Astrocyte of the cerebellum (primary cell): ENCODE measurements at places on chromosomes 6 and 20.

GRCh38 chr6:52904562-52905279, 4.8 kb downstream of the GSTA3 start:
- DNase-seq = no peak

DNA sequence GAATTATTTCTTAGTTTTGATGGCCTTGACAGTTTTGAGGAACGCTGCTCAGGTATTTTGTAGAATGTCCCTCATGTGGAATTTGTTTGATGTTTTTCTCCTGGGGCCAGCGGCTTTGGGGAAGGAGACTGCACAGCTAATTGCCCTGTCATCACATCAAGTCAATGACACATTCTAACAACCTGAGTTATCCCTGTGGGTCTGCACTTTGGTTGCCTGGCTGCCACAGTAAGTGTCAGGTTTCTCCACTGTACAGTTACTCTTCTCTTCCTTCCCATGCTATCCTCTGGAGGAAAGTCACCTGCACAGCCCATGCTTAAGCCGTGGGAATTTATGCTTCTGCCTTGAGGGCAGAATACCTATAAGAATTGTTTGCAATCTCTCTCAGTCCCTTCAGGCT, 1.4 kb upstream of the TREML4 start:
- DNase-seq = no peak

DNA sequence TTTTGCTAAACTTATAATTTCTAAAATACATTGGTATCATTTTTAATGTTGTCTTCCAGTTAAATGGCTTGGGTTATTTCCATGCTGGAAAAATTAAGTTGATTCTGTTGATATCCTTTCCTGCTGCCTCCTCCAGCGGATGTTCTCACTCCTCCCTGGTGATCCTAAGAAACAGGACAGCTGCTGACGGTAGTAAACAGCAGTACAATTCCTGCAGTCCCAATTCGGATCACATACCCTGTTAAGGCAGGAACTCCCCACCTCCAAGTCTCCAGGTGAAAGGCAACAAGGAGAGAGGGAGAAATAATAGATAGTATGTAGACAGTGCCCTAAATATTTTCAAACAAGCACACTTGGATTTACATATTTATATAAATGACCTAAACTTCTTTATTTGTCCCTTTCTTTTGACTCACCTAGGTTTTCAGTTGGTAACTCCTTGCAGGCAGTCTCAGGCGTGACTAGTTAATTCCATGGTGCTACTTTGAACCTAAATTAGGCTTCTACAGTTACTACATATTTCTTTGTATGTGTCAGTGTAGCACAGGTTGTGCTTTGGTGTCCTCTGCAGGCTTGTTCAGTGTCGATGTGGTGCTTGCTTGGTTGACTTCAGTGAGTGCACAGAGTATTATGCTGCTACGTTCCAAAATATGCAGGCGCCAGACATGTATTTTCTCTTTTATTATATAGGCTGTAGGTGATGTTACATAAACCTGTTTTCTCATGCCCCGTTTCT, 126.0 kb downstream of the ADGRB3 start:
- no peak for DNase-seq

DNA sequence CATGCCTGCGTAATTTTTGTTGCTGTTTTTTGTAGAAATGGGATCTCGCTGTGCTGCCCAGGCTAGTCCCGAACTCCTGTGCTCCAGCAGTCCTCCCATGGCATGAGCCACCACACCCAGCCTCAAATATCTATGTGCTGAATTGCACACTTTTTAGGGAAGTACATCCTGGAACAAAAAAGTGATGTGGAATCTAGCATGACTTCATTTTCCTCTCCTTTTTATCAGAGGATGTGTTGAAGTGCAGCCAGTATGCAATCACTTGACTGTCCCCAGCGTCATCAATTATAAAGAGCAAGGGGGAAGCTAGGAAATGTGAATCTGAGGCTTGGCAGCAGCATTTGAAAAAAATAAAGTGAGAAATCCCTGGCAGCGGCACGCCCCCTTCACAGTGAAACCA, 6.4 kb upstream of the EXOC2 start:
- no peak for DNase-seq

DNA sequence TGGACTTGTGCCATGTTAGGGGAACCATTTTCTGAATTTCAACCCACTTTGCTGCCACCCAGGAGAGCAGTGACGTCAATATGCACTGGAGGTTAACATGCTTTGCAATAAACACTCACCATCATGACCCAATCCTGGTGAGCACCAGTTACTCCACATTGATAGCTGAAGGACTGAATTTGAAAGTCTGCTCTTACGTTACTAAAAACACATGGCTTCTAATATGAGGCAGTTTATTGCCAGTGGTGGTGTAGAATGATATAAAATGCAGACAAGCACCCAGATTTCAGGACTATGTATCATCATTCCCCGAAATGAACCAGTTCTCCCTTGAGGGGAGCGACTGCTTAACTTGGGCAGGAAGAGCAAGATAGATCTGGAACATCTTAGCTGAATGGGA, 23.8 kb downstream of the RFPL4B start:
- no peak for DNase-seq

- no peak for DNase-seq
These were observed 348.3 kb upstream of the ZFP64 start for GRCh38 chr20:52539891-52540290.

- no peak for DNase-seq
These were observed 328.4 kb downstream of the ESR1 start for GRCh38 chr6:152135755-152136448.

GRCh38 chr6:43307451-43308100, 1.1 kb downstream of the CRIP3 start:
- no peak for DNase-seq

- DNase-seq = no peak
These were observed 93.5 kb downstream of the DTNBP1 start for GRCh38 chr6:15569035-15569995.

GRCh38 chr6:44257753-44258324, 511 bp upstream of the SLC35B2 start:
- DNase-seq = no peak

DNA sequence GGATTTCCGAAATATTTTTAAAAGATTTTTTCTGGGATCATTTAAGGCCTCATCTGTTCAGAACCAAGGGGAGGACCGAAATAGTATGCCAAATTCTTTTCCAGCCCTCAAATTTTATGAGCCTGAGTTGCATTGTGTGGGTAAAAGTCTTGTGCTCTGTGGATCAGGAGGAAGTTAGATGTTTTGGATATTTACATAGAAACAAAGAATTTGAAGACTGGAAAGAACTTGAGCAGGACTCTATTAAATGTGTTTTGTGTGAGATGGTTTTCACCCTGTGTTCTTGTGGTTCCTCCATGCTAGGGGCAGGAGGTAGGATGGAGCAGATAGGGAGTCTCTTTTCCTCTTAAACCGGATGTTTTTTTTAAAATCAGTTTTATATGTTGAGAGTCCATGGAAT, 329.1 kb downstream of the LAMA2 start:
- DNase-seq = no peak

DNA sequence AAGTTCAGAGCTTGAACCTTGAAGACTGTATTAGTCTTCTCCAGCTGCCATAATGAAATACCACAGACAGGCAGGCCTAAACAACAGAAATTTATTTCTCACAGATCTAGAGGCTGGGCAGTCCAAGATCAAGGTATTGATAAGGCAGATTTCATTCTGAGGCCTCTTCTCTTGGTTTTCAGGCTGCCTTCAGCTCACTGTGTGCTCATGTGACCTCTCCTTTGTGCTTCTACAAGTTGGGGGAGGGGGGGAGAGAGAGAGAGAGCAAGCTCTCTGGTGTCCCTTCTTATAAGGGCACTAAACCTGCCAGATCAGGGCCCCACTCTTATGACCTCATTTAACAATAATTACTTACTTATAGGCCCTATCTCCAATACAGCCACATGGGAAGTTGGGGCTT, 102.6 kb upstream of the RSPO3 start:
- DNase-seq = no peak

GRCh38 chr6:15861486-15861885, 198.7 kb upstream of the DTNBP1 start:
- DNase-seq = no peak

DNA sequence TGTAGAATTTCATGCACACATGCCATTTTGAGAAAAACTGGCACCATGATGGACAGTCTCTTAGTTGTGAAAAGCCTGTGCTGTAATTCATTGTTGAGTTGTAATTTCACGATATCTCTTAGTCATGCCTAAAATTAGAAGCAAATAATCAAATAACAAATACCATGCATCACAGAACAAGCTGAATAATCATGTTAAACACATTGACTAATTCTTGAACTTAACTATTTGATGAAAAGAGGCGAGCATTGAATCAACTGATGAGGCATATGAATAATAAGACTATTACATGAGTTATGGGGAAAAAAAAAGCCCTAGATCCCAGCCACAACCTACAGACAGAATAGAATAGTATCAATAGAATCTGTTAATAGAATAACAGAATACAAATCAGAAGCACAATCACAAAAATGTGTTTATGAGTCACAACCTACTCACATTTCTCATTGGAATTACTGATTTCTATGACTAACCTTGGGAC, 14.2 kb upstream of the RNF217 start:
- no peak for DNase-seq

DNA sequence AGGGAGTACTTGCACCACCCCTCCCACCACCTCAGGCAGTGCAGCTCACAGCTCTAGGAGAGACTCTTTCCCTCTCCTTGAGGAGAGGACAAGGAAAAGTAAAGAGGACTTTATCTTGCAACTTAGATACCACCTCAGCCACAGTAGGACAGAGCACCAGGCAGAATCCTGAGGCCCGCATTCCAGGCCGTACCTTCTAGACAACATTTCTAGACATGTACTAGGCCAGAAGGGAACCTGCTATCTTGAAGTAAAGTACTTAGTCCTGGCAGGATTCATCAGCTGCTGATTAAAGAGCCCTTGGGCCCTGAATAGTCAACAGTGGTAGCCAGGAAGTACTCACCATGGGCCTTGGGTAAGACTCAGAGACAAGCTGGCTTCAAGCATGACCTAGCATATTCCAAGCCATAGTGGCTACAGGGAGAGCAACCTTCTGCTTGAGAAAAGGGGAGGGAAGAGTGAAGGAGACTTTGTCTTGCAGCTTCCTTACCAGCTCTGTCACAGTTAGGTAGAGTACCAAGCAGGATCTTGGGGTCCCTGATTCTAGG, 384.4 kb upstream of the RNF217 start:
- no peak for DNase-seq

GRCh38 chr6:43972179-43972912, 154.9 kb downstream of the MRPL14 start:
- no peak for DNase-seq
